Caco-2 (cell line): ENCODE measurements at places on chromosomes 3 and 15.

DNA sequence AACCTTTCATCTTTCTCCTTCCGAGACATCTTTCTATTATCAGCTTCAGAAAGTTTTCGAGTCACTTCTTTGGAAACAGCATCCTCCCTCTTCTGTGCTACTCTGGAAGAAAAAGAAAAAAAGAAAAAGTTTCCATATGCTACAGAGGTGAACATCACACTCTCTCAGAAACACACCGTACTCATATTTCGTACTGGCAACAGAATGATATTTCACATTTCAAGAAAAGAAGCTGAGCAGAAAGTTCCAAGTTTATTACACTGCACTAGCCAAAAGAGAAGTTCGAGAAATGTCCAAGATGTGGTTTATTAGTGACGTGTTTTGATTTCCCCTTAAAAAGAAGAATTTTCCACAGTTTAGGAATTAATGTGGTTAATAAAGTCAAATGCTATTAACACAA lies 6.0 kb downstream of the SSR3 start:
- no peak for DNase-seq

GRCh38 chr3:8001712-8002111 lies 499.9 kb upstream of the LMCD1 start:
- no peak for DNase-seq

GRCh38 chr15:69451951-69452691 lies 497 bp upstream of the RPLP1 start:
- no peak for DNase-seq

GRCh38 chr3:12188681-12189287 lies 30.1 kb upstream of the TIMP4 start:
- no peak for DNase-seq

DNA sequence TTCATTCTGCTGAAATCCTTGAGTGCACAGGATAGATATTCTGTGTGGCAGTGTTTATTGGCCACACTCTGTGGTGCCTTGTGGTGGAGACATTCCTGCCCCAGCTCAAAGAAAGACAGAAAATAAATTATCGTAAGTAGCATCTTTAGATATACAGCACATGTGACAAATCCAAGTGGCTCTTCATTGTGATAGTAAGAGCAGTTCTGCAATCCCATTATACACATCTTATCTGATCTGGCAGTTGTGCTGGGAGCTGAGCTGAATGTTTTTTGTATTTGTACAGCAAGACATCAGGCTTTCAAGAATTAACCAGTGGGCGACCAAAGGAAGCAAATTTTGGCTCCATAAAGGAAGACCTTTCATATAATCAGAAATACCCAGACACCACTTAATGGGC lies 235.3 kb upstream of the MRPL3 start:
- no peak for DNase-seq

DNA sequence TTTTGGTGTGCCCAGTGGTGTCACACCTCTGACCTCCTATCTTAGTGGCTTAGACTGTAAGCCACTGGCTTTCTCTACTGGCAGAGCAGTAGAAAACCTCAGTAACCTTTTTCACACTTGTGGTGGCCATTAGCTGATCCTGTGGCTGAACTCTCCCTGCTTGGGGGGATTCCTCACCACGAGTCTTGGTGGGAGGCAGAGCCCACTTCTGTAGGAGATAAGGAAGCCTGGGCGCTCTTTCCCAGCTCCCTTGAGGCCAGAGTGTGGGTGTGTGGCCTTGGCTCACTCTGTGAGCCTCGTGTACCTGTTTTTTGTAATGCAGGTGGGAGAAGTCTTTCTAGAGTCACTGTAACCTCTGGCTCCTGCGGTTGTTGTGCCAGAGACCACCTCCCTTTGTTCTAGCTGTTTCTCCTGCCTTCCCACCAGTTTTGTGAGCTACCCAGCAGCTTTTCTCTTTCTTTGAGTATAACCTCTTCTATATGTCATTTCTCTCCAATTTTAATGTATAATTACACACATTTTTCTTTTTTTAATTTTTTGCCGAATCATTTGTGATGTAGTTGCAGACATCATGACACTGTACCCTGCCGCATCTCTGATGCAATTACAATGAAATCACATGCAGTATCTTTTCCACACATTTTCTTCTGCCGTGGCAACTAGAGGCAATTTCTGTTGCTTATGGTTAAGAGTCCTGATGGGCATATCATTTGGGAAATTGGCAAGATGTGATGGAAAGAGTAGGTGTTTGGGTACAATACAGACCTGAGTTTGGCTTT lies 13.8 kb downstream of the XCR1 start:
- DNase-seq, result no peak

GRCh38 chr3:162134571-162134970 lies 638.0 kb downstream of the OTOL1 start:
- DNase-seq, result no peak

DNA sequence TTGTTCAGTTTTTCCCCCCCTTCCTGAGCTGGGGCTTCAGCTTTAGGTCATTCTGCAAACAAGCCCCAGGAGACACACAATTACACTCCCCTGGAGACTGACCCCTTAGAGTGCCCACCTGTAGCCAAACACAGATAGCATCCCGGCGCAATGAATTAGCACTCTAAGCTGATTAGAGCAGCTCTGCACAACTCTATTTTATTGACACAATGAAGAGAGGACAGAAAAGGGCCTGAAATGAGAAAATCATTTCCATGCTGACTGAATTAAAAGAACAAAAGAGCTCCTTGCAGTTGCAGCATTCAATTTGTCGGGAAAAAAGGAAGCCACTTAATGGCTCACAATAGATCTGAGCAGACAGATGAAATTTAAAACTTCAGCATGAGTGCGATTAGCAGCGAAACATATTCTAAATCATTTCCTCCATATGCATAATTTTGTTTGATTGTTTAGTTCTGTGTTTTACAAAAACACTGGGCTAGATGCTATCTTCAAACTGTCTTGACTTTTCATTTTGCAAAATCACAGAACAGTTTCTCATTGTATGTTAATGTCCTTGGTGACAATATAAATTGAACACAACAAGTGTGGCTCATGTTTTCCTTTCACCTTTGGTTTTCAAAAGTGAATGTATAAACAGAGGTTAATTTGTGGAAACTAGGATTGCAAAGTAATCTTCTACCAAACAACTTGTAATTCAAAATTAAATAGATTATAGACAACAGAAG lies 308.6 kb downstream of the MECOM start:
- no peak for DNase-seq

DNA sequence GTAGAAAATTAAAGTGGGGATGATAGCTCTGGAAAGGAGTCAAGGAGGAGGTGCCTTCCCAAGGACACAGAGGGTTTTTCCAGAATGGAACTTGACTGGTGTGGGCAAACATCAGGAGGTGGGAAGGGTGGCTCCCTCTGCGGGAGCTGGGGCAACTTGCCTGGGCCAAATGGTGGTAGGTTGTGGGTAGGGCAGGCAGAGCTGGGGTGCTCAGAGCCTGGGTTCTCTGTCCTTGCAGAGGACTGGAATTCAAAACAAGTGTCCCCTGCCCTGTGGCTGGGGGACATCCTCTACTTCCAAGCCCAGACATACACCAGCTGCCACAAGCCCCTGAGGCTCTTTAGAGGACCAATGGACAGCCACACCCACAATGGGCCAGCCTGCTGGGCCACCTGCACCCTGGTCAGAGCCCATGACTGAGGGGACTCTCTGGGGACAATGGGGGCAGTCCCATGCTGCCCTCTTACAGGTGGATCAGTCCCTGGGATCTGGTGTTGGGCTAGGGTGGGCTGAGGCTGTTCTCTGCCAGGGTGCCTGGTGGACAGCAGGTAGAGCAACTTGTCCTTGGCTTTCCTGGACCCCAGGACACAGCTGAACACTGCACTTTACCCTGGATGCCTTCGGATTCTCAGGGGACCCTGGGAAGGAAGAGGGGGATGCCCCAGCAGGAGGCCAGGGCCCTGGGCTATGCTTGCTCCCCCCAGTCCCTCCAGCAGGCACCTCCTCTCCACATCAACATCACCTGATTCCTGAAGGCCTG lies 38.6 kb upstream of the CSPG4 start:
- no peak for DNase-seq

GRCh38 chr3:182078929-182079328 lies 367.2 kb downstream of the SOX2 start:
- no peak for DNase-seq

DNA sequence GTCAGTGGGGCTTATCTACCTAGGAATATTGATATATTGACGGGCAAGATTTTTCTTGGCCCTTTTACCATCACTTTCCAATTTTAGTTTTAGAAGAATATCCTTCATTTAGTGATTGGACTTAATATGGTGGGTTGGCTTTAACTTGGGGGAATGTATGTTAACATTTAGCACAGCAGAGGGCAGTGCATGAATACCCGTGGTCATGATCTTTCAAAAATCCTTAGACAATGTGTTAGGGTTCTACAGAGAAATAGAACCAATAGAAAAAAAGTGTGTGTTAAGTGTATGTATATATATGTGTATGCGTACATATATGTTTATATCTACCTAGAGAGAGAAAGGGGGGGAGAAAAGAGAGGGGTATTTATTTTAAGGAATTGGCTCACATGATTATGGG lies 36.9 kb downstream of the GPR171 start:
- DNase-seq, result no peak

- DNase-seq, result no peak
These were observed 597.6 kb downstream of the AGBL1 start for GRCh38 chr15:86677278-86677677.

DNA sequence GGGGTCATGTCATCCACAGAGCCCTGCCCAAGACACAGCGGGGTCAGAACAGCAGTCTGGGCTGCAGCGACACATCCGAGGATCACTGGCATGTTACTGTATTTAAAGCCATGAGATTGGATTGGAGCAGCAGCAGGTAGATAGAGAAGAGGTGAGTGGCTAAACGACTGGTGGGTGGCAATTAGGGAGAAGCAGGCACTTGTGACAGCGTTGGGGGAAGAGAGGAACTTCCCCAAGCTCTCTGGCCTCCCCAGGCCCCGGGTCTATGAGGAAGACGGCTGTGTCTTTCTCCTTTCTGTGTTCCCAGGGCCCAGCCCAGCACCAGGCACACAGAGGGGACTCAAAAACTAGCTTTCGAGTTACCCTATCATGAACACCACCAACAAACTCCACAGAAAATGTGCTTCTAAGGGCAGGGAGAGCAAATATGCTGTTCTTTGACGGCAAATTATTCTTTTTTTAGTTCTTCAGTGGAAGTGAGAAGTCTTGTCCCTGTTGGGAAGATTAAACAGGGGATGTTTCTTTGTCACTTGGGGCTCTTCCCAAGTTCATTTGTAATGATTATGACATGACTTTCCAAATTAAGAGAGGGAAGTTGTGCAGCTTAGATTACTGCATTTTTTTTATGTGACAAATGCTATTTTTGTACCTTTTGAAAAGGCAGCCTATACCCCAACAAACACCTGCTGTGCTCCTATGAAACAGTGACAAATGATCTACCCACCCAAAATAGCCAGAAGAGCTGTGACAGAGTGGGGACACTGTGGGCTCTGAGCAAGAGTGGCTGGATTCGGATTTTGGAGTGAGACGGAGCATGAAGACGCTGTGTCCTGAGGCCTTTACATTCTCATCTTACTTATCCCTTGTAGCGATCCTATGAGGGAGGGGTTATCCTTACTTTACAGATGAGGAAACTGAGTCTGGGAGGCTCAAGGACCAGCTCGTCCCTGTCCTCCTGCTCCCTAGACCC lies 7.2 kb upstream of the SYNM start:
- no peak for DNase-seq

GRCh38 chr3:49666592-49666991 lies 7.6 kb upstream of the APEH start:
- peak; percentile 51 for DNase-seq

- no peak for DNase-seq
These were observed 201.6 kb downstream of the SEMA6D start for GRCh38 chr15:47918877-47919276.

DNA sequence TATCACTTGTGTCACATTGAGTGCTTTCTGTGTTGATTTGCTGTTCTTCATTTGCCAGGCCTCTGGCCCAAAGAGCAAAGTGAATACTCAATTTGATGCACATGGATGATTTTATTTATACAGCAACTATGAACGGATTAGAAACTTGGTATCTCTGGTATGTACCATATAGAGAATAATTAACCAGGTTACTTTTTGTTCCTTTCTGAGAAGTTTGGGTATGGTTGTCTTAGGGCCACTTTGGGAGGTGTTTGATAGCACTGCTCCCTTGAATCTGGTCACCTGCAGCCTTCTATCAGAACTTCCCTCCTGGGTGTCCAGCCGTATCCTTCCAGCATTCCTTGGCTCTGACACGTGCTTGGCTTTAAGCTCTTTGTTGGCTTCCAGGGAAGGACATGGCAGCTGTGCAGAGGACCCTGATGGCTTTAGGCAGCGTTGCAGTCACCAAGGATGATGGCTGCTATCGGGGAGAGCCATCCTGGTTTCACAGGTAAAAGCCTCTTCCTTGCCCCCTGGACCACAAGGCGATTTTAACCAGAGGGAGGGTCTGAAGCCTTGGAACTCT lies 12.7 kb downstream of the TAGLN3 start:
- DNase-seq, result no peak

DNA sequence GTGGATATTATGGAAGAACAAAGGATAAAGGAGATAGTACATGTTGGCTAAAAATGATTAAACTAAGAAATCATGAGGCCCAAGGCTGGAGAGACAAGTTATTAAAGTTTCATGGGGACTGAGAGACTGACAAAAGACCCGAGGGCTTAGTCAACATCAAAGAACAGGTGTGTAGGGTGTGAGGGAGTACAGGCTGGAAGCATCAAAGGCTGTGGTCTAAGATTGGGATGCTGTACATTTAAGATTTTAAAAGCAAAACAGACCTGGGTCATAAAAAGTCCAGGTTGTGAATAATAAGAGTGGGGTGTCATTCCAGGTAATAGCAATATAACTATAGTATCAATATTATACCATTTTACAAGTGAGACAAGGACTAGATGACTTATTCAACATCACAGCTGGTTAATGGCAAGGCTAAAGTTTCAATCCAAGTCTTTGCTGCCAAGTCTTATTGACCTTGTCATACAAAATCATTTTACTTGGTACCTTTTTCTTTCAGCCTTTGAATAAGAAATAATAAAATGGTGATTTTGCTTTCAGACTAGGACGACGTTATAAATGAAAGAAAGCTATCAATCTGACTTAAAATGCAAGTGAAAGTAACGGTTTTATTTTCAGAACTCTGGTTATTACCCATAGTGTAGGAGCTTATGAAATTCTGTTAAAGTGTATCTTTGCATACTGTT lies 211.6 kb downstream of the TNIK start:
- no peak for DNase-seq

- DNase-seq, result no peak
These were observed 435.2 kb downstream of the MCTP2 start for GRCh38 chr15:94666553-94666952.

DNA sequence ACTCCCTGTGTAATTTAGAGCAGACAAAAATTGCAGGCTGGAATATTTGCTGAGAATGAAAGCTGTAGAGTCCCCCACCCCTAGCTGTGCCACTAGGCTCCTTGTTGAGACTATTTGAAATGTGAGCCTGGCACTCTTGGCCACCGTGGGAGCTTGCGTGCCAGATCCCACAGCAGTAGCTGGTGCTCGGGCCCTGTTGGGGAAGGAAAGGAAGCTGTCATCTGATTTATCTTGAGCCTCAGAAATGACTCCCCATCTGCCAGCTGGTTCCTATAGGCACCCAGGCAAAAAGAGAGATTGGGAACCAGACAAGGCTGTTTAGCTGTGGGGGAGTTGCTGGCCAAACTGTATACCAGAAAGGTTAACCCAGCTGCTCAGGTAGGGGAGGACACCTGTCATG lies 23.4 kb upstream of the CLEC3B start:
- no peak for DNase-seq

- no peak for DNase-seq
These were observed 68.9 kb downstream of the THBS1 start for GRCh38 chr15:39649757-39650156.

GRCh38 chr3:186966406-186966805 lies 36.1 kb downstream of the ST6GAL1 start:
- no peak for DNase-seq

GRCh38 chr3:37741644-37742043 lies 120.0 kb upstream of the CTDSPL start:
- no peak for DNase-seq

- no peak for DNase-seq
These were observed 55.6 kb downstream of the INO80 start for GRCh38 chr15:41060505-41060904.
